NCI-H2081 treated with DMSO at 0.1 percent for 48 hours (cell line): ENCODE measurements at places on chromosomes 4 and X.

GRCh38 chrX:139554991-139555675 is 24.6 kb downstream of the F9 start:
- DNase-seq, result no peak

- no peak for DNase-seq
These were observed 238.4 kb upstream of the PSAPL1 start for GRCh38 chr4:7673121-7673520.

DNA sequence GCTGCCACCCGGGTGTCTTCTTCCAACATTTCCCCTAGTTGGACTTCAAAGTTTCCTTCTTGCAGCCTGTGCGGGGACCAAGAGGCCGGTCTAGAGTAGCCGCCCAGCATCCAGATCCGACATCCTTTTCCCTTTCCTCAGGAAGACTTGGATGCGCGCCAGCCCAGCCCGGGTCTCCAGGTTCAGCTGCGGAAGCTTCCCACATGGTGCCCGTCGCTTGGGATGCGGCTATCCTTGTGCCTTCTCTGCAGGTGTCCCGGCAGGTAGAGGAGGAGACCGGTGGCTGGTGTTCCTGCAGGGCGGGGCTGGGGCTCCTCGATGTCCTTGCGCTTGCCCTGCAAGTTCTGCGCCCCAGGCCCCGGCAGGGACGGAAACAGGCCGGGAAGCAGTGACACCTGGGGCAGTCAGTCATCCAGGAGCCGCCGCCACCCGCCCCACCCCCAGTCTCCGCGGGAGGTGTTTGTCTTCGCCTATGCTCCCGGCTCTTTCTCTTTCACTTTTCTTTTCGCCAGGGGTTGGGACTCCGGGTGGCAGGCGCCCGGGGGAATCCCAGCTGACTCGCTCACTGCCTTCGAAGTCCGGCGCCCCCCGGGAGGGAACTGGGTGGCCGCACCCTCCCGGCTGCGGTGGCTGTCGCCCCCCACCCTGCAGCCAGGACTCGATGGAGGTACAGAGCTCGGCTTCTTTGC is at the start of gene IL15:
TSS of gene IL15 (plus strand) at position 502 of the 689 bp plus-strand sequence. CDS start 82,882 bp downstream, outside the sequence.
- DNase-seq, result no peak

- DNase-seq, result no peak
These were observed 572.0 kb upstream of the PABPC4L start for GRCh38 chr4:134773497-134774000.
